ENCODE measurements at places on chromosomes 7 and 10.

DNA sequence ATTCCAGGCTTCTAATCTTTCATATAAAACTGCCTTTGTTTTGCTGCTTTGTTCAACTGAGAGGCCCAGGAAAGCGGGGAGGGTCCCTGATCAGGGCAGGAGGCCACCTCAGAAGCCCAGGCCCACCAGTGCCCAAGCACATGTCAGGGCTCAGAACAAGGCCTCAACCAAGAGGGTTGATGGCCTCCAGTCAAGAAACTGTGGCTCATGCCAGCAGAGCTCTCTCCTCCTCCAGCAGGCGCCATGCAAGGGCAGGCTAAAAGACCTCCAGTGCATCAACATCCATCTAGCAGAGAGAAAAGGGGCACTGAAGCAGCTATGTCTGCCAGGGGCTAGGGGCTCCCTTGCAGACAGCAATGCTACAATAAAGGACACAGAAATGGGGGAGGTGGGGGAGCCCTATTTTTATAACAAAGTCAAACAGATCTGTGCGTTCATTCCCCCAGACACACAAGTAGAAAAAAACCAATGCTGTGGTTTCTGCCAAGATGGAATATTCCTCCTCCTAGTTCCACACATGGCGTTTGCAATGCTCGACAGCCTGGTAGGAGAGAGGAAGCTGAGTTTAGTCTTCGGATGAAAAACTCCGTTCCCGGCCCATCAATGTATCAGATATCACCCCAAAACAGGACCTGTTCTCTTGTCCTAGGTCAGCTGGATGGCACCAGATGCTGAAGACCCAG, 34.0 kb downstream of the PSAP start:
- DNase-seq = no peak

- DNase-seq = no peak
Observed at GRCh38 chr10:31878486-31878885, 50.1 kb downstream of the ARHGAP12 start.

DNA sequence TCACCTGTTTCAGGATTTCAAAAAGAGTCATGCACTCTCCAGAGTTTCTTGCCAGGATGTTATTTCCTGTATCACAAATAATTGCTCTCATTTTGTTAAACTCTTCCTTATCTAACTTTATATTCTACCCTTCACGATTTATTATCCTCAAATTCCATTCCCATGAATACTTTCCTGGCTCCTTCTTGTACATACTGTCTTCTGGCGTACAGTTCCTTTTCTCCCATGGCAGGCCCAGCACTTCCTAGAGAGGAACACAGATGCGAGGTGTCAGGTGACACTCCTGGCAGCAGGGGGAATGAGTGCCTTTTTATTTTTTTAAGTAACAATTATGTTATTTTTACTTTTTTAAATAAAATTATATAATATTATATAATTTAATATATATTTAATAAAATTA, 411.9 kb downstream of the TFEC start:
- DNase-seq = no peak

GRCh38 chr7:121873289-121874194, 581 bp downstream of the PTPRZ1 start:
- no peak for DNase-seq

GRCh38 chr10:3606309-3606708, 178.7 kb downstream of the KLF6 start:
- DNase-seq = no peak

GRCh38 chr7:100464210-100464660, at the start of gene SPACDR:
Gene SPACDR (minus strand): TSS chr7:100464260. CDS start chr7:100464025, 235 bp downstream.
- no peak for DNase-seq

GRCh38 chr10:28054228-28054860, 55.5 kb upstream of the ODAD2 start:
- DNase-seq = no peak

DNA sequence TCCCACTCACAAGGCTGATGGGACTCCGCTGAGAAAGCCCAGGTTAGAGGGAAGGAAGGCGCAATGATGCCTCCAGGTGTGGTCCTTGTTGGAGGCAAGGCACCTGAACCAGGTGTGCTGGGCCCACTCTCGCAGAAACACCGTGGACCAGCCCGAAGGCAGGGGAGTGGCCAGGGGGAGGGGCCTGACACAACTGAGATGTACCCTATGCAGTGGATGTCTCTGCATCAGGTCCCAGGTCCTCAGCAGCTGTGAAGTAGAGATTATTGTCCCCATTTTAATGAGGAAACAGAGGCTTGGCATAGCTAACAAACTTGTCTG, 32.0 kb downstream of the GBX1 start:
- DNase-seq = no peak

- no peak for DNase-seq
Observed at GRCh38 chr10:35892526-35892925, 250.4 kb upstream of the FZD8 start.

DNA sequence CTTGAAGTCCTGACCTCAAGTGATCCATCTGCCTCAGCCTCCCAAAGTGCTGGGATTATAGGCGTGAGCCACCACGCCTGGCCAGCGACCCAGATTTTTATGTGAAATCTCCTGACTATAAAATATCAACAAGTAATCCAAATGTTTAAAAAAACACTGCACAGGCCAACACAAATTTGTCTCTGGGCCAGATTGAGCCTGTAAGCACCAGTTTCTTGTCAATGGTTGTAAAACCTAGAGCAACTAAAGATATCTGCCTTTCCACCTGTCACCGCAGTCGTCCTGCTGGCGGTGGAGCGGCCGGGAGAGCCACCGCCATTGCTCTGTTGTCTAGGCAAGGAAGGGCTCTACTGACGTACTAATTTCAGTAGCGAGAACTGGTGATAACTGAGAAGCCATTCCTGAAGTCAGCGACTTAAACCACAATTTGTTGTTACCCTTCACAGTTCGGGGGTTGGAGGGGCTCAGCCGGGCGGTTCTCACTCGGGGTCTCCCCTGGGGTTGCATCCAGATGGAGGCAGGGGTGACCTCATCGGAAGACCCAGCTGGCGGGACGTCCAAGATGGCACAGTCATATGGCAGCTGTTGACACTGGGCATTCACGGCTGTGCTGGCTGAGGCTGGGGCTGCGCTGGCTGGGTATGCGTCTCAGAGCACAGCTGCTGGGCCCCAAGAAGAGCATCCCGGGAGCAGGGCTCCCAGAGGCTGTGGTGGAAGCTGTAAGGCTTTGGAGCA, 55.2 kb upstream of the PDGFA start:
- DNase-seq = no peak

- no peak for DNase-seq
Observed at GRCh38 chr10:63252095-63252762, 119.1 kb downstream of the NRBF2 start.

GRCh38 chr7:150897502-150898474, 45.5 kb downstream of the AOC1 start:
- DNase-seq = no peak

- no peak for DNase-seq
Observed at GRCh38 chr10:77313066-77313750, 324.4 kb downstream of the KCNMA1 start.

DNA sequence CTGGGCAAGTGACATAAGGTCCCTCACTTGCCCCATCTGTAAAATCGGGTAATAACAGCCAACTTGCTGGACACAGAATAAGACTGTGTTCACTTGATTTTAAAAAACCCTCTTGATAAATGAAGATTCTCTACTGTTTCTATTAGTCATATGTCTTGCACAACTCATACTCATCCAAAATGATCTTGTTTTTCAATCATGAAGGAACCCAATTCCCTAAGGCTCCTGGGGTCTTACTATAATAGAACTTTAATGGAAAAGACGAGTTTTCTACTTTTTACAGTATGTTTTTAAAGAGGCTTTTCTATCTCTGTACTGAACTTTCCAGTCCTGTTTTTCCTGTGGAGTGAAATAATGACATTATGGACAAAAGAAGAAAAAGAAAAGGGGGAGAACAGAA, 103.8 kb downstream of the ARID5B start:
- no peak for DNase-seq

- DNase-seq = no peak
Observed at GRCh38 chr10:30176182-30176581, 116.8 kb upstream of the JCAD start.

GRCh38 chr7:138848056-138848980, 50.3 kb upstream of the ATP6V0A4 start:
- no peak for DNase-seq
